Activated T-helper 1 cell treated with anti-CD3 and anti-CD28 coated beads, Interleukin-12 subunit alpha, Interleukin-12 subunit beta, Interleukin-2, Interleukin-4 antibody, amounts not matched to agents 30 ng/mL and 10 ng/mL and 1 ng/mL, durations not matched to agents 14 hours and 24 hours and 36 hours (primary cell): ENCODE measurements at places on chromosomes 11 and 22. TPM values are rescaled to one million over a fixed set of nuclear protein-coding genes. Genes with fewer than 3 reads are reported as not detected.

DNA sequence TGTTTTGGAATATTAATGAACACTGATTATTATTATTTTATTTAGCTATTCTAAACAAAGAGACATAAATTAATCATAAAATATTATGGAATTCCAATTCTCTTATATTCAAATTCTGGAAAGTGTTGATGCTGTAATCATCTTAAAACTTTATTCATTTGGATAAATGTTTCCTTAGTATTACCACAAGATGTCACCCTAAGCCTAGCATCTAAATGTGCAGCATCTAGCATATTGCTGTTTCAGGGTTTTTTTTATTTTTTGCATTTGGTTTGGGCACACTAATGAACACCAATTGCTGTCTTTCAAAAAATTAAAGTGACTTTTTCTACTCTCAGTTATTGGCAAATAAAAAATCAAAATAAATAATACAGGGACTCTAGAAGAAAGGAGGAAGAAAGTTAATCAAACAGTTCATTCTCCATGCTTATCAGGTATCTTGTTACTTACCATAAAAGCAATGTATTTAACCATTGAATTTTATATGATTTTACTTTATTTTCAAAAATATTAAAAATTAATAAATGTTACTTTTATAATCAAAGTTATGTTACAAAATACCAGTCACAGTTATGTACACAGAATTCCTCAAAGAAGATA is 31.8 kb downstream of the DLG2 start:
- H3K4me3 ChIP-seq = no peak overlapping the region
- DNase-seq = no peak
- H3K4me1 ChIP-seq = no peaks in the 10 kb centered on the region
- peaks cover 6% of the 10 kb centered on the region for H3K27me3 ChIP-seq
- no peaks in the 10 kb centered on the region for H3K36me3 ChIP-seq
- H3K27ac ChIP-seq = no peak overlapping the region

C22orf15 gene
- 0.29 and 0.49 TPM in 2 replicates for total RNA-seq

RAB38 gene
- 2.0 and 2.8 TPM in 2 replicates for total RNA-seq

HBB gene
- not detected in 2 replicates for total RNA-seq

PLAAT5 gene
- total RNA-seq = not detected in 2 replicates

- H3K27me3 ChIP-seq = no peaks in the 10 kb centered on the region
- H3K4me3 ChIP-seq = no peak overlapping the region
- DNase-seq = no peak
- H3K27ac ChIP-seq = no peak overlapping the region
- no peaks in the 10 kb centered on the region for H3K4me1 ChIP-seq
Measured at GRCh38 chr11:106727256-106727655, 291.0 kb downstream of the GUCY1A2 start.
